ENCODE measurements at places on chromosomes 4 and X. TPM values are rescaled to one million over a fixed set of nuclear protein-coding genes. Genes with fewer than 3 reads are reported as not detected.

The SPANXN3 gene
- total RNA-seq = not detected

DNA sequence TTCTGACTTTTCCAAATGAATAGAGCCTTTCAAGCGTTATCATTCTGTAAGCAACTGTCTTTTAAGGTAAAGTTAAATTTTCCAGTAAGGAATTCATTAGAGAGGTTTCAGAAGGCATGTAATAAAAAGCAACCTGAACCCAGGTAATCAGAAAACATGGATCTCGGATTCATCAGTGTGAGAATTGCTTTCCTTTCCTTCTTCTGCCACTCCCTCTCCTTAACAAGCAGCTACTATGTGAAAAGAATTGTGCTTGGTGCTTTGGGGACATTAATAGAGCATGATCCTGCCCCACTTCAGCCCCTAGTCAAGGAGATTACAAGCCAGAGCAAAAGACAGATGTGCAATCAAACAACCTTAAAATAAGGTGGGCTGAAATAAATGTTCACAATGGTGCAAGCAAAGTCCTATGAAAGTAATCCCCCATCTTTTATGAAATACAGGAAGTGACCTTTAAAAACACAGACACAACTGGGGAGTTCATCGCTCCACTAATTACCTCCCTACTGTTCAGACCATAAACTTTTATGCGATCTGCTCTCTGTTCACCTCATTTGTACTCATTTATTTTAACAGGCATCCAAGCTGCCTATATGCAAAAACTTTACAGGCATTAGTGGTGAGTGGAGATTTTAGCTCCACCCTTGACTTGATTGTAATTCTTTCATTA is 122.9 kb upstream of the RASGEF1B start:
- DNase-seq = no peak

DNA sequence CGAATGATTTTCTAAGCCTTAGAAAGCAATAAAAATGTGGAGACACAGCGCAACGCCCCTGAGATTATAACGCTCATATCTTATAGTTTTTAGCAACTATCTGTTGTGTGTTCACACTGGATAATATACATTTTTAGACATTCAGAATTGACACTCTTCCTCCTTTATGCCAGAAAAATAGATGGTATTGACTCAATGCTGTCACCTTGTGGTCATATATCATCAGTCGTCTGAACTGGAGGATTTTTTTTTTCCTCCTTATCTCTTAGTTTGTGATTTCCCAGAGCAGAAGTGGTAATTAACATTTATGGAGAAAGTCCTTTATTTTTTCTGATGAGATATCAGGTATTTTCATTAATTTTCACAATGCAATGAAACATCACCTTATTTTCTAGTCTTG is 759.6 kb downstream of the RAB28 start:
- DNase-seq = no peak

- DNase-seq = peak; percentile 1
These were observed 424 bp upstream of the ZNF330 start for GRCh38 chr4:141220271-141220670.

The PRR27 gene
- not detected for total RNA-seq
